ENCODE measurements at places on chromosomes 1 and 21.

GRCh38 chr21:18468790-18469189 lies 65.2 kb upstream of the TMPRSS15 start:
- peak; percentile 5 for DNase-seq

DNA sequence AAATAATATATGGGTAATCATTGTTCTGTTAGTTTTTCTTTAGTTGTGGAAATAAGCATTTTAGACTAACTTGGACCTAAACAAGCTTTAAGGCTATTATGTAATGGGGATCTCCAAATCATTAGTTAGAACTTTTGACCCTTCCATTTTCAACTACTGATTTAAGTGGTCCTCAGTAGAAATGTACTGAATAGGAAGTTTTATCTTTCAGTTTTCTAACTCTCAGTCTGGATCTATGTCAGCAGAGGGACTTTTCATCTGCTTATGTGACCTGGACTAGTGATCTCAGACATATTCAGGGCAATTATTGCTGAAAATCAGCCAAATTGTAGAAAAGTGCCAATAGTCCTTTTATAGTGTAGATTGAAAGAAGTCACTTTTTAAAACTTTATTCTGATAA lies 56.0 kb downstream of the SASS6 start:
- no peak for DNase-seq

DNA sequence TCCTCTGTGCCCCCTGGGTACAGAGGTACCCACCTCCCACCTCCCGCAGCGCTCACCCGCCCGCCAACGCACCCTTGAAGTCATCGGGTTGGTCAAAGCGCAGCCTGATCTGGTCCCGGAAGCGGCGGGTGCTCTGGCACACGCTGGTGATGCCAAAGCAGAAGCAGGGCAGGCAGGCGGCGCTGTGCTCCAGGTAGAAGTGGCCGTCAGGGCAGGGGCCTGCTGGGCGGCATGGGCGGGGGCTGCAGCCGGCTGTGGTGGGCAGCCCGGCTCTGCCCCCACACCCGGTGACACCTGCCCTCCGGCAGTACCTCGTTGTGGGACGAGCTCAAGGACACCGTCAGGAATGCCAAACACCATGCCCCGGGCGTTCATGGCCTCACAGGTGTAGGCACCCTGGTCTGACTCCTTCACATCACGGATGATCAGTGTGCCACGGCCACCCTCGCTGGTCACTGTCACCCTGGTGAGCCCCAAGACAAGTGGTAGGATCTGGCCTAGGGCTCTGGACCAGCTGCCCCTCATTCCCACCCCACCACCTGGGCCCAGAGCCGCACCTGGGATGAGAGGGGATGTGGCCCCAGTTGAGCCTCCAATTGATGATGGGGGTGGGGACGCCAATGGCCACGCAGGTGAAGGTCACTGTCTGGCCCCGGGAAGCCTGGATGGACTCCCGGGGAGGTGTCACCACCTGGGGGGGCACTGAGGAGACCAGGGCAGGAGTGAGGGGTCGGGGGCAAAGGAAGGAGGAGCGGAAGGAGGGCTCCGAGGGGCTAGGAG lies 52.5 kb downstream of the HSPG2 start:
- DNase-seq: no peak

DNA sequence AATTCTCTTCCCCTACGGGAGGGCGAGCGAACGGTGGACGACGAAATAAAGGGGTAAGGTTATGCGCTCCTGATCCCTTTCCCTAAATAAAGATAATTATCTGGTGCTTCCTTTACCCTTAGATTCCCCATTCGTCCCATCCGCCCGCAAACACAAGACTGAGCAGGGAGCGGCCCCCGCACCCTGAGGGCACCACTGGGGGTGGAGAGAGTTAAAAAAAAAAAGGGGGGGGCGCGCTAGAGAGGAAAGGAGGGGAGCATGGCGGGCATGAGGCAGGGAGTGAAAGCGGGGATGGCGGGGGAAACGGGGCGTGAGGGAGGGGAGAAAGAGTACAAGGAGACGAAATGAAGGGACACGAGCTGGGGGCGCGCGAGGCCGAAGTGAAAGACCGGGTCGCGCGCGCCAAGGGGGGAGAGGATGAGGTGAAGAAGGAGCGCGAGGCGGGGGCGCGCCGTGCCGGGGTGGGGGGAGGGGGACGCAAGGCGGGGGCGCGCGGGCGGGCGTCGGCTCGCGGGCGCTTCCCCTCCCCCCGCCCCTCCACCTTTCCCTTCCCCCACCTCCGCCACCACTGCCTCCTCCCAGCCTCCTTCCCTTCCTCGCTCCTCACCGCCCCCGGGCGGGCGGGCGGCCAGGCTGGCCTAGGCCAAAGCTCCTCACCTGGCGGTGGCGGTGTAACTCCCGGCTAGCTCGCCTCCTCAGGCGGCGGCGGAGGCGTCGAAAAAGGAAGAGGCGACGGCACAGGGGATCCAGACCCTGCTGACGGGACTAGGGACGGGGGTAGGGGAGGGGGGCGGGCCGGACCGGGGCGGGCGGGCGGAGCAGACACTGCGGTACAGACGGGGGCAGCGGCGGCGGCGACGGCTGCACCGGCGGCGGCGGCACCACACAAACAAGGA lies 448 bp downstream of the GATAD2B start:
- peak; percentile 84 for DNase-seq

- DNase-seq: no peak
These were observed 27.7 kb downstream of the CDC42 start for GRCh38 chr1:22080191-22080590.

GRCh38 chr1:21622466-21623315 lies 46.5 kb downstream of the RAP1GAP start:
- DNase-seq: no peak

DNA sequence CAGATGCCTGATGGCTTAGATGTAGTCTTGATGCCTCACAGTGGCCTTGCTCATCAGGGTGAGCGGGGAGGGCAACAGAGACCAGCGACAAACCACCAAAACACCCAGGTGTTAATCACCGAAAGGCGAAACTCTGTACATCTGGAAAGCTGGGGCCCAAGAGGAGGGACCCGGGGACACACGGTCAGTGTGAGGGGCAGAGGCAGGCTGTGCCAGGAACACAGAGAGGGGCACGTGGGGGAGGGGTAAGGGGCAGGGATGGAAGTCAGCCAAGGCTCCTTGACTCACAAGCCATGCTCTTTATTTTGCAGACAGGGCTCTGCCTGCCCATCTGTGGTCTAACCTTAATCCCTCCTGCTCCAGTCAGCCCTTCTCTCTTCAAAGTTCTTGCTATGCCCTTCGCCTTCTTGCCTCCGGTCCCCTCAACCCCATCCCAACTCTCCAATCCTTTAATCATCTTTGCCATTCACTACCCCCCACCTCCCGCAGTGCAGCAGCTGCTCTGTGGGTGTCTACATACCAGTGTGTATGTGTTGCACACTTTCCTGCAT lies 4.3 kb downstream of the MEF2D start:
- DNase-seq: no peak

DNA sequence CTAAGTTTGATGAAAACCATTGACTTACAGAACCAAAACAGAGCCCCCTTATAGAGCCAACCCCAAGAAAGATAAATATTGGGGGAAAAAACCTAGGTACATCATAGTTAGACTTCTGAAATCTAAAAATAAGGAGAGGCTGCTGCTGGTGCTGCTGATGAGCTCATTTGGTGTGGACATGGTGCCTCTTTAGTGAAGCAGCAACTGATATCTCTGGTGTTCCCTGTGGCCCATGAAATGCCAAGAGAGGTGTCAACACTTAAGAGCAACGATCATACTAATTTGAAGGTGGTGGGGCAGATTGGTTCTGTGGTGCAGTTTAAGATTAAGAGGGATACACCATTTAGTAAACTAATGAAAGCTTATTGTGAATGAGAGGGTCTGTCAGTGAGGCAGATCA lies 35.9 kb downstream of the ST3GAL3 start:
- DNase-seq: no peak

- DNase-seq: no peak
These were observed 396.0 kb upstream of the DAB1 start for GRCh38 chr1:57819893-57820292.

DNA sequence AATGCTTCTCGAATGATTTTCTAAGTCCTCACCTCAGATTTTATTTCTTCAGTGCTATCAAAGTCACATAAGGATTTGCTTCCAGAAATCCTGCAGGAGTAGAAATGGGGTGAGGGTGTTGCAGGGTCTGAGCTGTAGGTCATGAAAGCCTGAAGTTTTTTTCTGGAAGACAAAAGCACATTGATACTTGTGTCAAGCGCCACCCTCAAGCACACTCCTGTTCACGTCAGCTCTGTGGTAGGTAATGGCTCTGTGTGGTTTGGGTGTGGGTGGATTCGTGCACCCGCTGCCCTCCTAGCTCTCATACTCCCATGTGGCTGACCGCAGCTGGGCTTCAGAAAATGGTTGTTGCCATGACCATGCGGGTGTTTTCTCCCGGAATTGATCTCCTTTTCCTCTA lies 39.9 kb downstream of the AKNAD1 start:
- DNase-seq: no peak

DNA sequence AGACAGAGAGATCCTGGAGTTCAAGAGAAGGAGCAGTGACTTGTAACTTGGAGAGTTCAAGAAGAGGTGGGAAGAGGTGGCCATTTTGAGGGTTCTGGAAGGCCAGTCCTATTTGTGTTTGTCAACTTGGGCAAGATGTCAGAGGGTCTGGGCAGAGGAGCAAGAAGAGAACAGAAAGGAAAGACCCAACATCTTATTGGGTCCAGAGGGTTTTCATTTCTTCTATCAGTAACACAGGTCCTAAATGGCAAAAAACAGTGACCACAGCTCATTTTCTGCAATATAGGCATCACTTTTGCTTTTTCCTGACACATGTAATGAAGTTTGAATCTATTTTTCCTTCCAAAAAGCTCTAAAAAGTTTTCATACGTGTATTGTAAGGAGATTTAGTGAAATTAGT lies 38.3 kb upstream of the MAP10 start:
- DNase-seq: no peak

- no peak for DNase-seq
These were observed 22.7 kb downstream of the CCN1 start for GRCh38 chr1:85603086-85603880.

GRCh38 chr1:27380224-27380623 lies 2.9 kb downstream of the CD164L2 start:
- no peak for DNase-seq

- DNase-seq: no peak
These were observed 194.3 kb upstream of the GREM2 start for GRCh38 chr1:240806200-240806745.

DNA sequence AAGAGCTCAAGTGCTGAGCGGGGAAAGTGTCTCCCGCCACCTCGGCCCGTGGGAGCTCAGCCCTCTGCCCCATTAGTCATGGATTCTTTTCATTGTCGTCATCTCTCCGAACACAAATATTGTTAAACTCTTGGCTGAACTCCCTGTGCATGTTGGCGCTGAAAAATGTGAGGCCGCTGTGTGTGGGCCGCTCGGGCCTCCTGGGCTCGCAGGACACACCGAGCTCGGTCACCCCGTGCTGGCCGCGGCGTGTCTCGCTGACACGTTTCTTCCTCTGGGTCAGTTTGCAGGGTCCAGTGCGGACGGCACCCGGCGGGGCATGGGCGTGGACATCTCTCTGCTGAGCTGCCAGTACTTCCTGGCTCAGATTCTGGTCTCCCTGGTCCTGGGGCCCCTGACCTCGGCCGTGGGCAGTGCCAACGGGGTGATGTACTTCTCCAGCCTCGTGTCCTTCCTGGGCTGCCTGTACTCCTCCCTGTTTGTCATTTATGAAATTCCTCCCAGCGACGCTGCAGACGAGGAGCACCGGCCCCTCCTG lies 25.6 kb downstream of the SLC45A1 start:
- no peak for DNase-seq

DNA sequence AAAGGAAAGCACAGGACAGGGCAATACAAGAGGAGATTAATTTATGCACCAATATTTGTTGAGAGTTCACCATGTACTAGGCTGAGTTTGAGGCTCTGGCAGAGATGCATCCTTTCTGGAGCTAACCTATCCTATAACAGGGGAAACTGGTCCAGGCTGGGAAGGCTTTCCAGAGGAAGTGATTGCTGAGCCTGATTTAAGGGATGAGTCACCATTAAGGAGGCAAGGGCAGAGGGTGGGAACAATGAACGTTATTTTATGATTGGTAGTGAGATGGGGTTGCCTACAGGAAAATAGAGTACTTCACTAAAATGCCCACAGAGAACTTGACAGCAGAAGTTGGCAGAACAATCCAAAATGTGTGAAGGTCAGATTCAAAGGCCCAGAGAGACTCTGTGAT lies 141.4 kb downstream of the PLPP3 start:
- no peak for DNase-seq

GRCh38 chr1:92563457-92564216 lies 76.9 kb upstream of the GFI1 start:
- DNase-seq: no peak

DNA sequence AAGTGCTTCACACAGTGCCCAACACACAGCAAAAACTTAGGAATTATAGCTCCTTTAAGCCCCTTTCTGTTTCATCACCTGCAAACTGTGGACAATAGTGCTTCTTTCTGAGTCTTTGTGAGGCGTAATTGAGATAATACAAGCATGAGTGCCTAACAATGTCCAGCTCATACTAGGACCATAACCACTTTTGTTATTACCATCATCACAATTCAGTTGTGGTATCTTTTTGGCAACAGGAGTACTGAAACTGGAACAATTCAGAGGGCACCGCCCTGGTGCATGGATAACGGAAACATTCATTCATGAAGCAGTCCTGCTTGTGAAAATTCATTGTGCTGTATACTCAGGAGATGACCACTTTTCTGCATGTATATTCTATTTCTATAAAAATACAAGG lies 18.2 kb downstream of the DNAJC11 start:
- DNase-seq: no peak

GRCh38 chr1:156101880-156102279 lies 12.6 kb upstream of the LMNA start:
- DNase-seq: no peak

DNA sequence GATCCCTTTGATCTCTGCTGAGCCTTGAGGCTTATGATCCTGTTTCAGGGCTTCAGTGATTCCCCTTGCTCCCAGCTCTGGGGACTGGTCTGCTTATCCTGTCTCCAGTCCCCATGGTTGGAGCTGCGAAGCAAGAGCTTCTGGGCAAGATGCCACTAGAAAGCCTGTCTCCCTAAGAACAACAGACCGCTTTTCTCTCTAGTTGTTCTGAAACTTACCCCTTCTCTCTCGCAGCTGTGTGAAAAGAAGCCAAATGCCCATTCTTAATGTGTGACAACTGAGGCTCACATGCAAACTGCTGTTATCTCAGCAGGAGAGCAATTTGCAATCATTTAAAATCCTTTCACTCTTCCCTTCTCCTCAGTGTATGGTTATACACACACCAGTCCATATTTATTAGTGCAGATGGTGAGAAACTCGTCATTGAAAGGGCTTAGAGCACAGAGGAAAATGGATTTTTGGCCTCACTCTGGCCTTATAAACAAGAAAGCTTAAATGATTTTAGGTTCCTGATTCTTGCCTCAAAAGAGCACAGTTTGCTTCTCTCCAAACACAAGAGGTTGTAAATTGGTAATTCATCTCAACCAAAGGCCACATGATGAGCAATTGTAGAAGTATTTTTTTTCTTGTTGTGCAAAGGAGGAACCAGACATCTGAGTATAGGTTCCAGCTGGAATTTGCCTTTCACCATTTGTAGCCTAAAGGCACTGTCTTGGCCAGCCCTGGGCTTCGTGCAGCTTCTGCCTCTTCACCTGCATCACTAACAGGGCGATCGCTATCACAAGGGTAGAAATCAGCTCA lies 179.2 kb upstream of the LMO4 start:
- DNase-seq: peak; percentile 84
